ENCODE measurements at places on chromosomes 3 and 15.

GRCh38 chr3:157692468-157692867, 189.3 kb upstream of the VEPH1 start:
- DNase-seq: no peak

- no peak for DNase-seq
Measured at GRCh38 chr3:131903988-131904415, 130.8 kb downstream of the CPNE4 start.

DNA sequence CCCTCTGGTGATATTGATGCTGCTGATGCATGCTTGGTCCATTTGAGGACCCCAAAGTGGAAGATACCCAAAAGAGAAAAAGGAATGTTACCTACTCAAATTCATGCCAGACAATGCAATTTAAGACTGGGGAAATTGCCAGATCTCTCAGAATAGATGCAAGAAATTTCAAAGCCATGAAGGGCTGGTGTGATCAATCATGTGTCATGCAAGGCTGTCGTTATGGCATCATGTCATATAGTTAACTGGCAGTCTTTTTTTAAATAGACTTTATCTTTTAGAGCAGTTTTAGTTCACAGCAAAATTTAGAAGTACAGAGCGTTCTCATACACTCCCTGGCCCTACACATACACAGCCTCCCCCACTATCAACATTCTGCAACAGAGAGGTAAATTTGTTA, 53.1 kb upstream of the ABHD2 start:
- no peak for DNase-seq

GRCh38 chr3:47910777-47911440, 105.3 kb downstream of the MAP4 start:
- DNase-seq: no peak

GRCh38 chr15:56805466-56806147, 72.3 kb upstream of the ZNF280D start:
- DNase-seq: no peak

DNA sequence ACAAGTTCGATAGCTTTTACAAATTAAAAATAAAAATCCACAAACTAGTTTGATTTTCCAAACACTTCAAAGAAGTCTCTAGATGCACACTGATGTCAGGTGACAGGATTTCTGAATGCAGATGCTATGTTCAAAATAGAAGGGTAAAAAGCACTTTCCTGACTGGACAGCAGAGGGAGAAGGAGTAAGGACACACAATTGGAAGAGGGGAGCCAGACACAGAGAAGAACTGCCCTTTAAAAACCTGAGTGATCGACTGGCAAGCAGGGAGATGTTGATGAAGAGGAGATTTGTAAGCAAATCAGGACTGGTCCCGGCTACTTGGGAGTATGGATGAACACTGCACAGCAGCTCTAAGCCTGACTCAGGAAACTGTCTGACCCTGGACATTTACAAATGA, 612.8 kb downstream of the MAGI1 start:
- DNase-seq: no peak
